ENCODE measurements at places on chromosomes 11 and 22.

- DNase-seq: no peak
Observed at GRCh38 chr22:37804352-37804880, 3.3 kb upstream of the GCAT start.

DNA sequence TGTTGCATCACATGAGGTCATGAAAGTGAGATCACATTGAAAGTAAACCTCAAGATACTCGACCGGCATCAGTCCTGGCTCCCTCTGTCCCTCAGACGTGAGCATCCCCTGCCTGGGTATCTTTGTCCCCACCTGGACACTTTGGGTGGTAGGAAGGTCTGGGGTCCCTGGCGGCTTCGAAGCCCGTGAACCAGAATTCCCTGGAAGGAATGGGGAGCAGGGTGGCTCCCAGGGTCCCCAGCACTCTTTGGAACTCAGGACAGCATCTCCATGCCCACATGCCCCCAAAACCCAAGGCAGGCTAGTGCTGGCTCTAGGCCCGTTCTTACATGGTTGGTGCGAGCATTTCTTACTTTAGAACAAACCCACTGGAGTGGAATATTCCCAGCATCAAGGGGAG lies 7.5 kb downstream of the DERL3 start:
- no peak for DNase-seq

- DNase-seq: no peak
Observed at GRCh38 chr11:124945826-124946225, 8.2 kb upstream of the CCDC15 start.

- DNase-seq: no peak
Observed at GRCh38 chr11:115803073-115803740, 299.0 kb upstream of the CADM1 start.

DNA sequence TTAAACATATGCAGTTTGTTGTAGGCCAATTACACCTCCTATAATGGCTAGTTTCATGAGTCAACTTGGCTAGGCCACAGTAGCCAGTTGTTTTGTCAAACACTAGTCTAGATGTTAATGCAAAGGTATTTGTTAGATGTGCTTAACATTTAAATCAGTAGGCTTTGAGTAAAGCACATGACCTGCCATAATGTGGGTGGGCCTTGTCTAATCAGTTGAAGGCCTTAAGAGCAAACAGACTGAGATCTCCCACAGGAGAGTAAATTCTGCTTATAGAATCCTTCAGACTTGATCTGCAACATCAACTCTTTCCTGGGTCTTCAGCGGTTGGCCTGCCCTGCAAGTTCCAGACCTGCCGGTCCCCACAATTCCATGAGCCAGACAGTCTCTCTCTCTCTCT lies 1345.9 kb downstream of the BRD1 start:
- no peak for DNase-seq

Data from foreskin fibroblast (primary cell).